T-helper 2 cell (primary cell): ENCODE measurements at places on chromosomes 6 and 20.

- DNase-seq: no peak
Measured at GRCh38 chr20:32078791-32079190, 26.7 kb downstream of the HCK start.

- no peak for DNase-seq
Measured at GRCh38 chr20:48668451-48668946, 159.3 kb downstream of the PREX1 start.

- DNase-seq: no peak
Measured at GRCh38 chr6:32570363-32570905, 19.2 kb downstream of the HLA-DRB1 start.

DNA sequence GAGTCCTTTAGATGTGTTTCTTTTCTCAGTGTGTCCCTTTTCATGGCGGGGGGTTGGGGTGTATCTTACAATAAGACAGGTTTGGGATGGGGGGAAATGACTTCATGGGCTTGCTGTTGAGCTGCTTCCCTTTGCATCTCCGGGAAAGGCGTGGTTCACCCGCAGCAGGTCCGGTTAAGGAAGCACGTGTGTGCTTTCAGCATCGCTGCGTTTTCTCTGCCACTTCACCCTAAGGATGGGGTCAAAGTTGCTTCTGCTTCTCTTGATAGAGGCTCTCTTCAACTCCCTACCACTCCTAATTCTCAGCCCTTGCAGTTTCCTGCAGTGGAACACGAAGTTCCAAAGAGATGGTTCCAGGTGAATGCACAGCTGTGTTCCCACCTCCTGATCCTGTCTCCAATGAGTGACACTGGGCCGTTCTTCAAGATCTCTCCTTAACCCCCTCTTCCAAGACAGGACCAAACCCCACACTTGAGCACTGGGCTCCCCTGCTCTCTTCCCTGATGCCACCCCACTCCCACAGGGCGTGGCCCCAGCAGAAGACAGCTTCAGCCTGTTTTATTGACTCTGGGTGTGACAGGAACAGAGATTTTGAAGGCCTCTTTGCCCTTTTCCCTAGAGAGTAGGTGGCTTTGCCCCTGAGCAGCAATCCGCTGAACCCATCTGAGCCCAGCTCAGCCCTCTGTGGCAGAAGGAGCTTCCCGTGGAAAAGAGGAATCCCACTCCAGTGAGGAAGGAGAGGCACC is 85.2 kb downstream of the PLEKHG1 start:
- no peak for DNase-seq

DNA sequence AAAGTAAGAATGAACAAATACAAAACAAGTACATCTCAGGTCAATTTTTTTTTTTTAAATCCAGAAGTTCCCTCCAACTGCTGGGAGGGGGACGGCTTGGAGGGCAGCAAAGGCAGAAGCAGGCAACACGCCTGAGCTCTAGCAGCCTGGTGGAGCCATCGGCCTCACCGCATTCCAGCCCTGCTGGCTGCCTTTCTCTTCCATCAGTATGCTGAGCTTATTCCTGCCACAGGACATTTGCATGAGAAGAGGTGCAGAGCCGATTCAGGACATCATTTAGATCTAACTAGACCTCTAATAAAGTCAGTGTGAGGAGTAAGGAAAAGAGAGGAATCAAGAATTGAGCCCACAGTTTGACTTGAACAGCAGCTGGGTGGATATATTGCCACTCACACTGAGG is 318.8 kb downstream of the ZFAND3 start:
- DNase-seq: no peak

DNA sequence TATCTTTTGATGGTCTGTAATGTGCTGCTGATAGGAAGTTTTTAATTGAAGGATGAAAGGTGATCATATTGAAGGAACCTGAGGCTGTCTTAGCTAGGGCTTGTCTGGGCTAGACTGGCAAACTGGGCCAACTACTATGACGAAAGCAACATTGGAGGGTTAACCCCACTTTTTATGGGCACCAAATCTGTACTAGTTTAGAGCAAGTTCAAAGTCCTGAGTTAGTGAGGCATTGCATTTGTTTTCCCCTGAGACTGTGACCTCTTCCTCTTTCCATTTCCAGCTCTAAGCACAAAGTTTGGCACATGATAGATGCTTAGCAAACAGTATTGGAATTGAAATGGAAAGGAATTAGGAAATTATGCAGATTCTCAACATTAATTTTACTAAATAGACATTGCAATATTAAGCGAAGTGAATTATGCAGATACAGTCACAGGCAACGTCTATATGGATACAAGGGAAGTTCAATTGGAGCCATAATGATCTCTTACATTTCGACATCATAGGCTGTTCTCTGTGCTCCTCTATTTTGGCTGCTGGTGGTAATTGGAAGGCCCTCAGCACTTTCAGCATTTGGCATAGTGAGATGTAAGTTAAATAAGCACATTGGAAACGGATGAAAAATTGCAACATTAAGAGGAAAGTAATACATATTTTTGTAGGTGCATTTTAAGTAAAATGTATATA is 22.2 kb downstream of the CEP57L1 start:
- DNase-seq: no peak

- DNase-seq: no peak
Measured at GRCh38 chr6:66496659-66497058, 789.6 kb upstream of the EYS start.

DNA sequence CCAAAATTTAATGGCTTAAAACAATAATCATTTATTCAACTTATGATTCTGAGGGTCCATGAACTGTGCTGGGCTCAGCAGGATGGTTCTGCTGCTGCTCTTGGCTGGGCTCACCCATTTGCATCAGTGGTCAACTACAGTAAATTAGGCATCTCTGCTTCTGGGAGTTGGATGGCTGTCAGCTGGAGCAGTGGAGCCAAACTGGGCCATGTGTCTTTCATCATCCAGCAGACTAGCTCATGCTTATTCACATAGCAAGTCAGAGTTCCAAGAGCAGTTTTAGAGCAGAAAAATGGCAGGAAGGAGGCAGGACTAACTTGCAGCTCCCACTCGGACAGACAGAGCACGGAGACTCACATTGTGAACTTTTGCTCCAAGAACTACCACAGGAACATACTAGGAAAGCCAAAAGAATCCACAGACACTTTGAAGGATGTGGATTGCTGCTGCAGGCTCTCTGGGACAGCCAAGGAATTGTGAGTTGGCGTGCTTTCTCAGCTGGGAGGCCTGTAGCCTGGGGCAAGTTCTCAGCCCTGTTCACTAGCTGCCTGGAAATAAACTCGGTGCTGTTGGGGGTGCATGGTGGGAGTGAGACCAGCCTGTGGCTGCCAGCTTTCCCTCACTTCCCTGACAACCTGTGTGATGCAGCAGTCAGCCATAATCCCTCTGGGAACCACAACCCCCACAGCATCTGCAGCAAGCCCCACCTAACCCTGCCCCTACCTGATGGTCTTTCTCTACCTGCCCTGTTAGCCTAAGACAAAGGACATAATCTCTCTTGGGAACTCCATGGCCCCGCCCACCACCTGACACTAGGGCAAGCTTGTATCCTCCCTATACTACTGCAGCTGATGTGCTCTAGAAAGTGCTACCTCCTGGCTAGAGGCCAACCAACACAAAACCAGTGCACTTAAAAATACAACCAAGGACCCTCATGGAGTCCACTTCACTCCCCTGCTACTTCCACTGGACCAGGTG is 129.0 kb downstream of the JPH2 start:
- DNase-seq: no peak

DNA sequence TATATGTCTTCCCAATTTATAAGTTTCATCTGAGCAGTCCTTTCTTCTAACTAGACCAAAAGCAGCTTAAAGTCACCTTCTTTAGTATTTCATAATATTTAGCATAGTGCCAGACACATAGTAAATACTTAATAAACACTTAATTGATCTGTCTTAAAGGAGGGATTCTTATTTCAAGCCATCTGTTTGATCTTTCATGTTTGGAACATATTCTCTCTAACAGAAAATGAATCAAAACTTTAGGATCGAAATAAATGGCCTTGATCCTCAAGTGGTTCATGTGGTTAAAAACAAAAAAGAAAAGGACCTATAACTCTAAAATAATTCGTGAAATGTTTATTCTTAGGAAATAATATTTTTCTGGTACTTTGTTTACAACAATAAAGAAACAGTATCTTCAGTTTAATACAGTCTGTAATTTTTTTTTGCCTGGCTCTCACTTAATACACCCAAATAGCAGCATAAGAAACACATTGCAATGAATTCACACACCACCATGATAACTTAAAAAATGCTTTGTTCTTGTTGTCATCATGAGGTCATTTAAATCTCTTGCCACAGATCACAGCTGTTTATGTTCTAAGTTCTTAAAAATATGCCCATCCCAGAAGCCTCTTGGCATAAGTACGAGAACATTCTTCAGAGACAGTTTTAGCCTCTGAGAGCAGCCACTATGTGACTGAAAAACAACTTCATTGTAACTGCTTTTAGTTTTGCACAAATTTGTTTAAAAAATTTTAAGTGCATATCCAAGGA is 48.1 kb downstream of the ESF1 start:
- DNase-seq: no peak

DNA sequence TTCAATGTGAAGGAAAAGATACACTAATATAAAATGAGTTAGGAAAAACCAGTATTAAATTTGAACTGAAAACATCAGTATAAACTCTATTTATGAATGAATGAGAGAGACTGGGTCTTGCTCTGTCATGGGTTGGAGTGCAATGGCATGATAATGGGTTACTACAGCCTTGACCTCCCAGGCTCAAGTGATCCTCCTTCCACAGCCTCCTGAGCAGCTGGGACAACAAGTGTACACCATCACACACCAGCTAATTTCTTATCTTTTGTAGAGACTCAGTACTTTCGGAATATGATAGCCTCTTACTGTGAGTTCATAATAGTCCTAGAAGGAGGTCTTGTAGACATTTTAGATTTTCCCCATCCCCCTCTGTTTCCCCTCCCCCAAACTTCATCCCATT is 21.4 kb downstream of the KCTD20 start:
- no peak for DNase-seq

DNA sequence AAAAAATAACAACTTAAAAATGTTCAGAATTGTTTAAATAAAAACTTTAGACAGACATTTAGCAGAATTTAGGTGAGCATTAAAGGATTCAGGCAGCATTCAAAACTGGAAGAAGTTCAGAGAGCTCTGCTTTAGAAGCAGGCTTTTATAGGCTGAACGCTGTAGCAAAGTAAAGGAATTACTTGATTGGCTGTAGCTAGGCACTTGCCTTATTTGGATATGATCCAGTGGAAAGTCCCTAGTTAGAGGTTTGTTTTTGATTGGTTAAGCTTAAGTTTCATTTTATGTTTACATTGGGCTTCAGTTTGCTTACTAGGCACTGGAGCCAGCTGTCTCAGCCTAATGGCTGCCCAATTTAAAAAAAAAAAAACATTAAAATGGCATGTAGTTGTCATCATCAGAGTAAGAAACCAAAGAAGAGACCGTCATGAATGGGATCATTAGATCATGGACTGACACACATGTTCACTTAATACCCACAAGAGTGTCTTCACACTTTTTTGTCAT is 65.1 kb downstream of the CBFA2T2 start:
- peak; percentile 85 for DNase-seq

GRCh38 chr20:17943343-17943742 is 25.3 kb downstream of the SNX5 start:
- DNase-seq: no peak
